ENCODE measurements at places on chromosomes 11 and 22. TPM values are rescaled to one million over a fixed set of nuclear protein-coding genes. Genes with fewer than 3 reads are reported as not detected.

MMP7 gene
- total RNA-seq = not detected

CRACR2B gene
- total RNA-seq = 14.9 TPM

DNA sequence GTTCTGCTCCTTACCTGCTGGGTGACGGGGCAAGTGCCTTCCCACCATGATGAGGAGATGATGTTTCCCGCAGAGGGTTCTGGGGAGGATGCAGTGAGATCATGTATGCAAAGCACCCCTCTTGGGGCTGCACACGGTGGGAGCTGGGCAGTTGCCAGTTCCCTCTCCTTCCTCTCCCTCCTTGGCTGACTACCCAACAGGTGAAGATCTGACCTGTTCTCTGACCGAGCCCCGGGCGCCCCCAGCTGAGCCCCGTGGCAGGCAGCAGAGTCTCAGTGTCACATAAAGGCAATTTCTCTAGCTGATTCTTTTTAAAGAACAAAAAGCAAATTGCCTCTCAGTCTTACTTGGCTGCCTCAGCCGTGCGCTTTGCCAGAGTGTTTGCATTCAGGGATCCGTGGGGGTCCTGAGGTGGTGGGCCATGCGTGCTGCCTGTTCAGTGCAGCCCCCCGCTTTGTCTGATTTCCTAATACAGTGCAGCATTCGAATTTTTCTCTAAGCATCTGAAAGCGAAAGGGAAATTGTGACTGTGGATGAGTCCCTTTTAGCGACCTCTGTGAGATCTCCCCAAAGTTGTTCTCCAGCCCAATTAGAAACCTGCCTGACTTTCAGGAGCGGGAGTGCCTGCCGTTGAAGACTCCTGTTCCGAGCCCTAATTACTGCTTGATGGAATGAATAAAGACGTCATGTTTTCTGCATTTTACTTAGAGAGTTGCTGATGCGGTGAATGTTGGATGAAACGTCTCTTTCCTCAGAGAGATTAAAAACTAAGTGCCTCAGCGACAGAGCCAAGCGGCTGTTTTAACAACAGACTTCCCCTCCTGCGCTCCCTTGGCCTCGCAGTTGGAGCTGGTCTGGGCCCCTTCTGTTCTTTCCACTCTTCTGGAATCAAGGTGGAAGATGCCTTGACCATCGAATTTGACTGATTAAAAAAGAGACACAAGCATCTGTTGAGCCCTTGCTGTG, 86.0 kb downstream of the GRIK4 start:
- H3K4me3 ChIP-seq = no peak overlapping the region
- no peak for DNase-seq
- H3K36me3 ChIP-seq = no peaks in the 10 kb centered on the region
- H3K4me1 ChIP-seq = no peaks in the 10 kb centered on the region
- no peak overlapping the region for H3K27ac ChIP-seq
- peaks cover 2% of the 10 kb centered on the region for H3K27me3 ChIP-seq

DNA sequence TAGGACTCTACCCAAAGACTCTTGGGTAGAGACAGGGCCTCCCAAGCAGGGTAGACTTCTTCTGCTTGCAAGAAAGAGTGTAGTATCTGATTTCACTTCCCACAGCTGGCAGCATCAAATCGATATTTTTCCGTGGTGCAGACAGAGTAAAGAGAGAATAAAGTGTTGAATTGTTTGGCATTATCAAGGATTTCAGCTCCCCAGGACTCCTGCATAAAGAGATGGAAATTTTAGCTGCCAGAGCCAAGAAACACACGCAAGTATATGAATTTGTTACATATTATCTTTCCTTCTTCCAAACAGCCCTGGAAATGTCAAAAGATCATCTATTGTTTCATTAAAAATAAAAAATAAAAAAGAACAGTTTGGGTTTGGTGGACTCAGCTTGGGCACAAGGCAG, 136.8 kb downstream of the PKNOX2 start:
- H3K27me3 ChIP-seq = peaks cover 34% of the 10 kb centered on the region
- DNase-seq = no peak
- H3K27ac ChIP-seq = no peak overlapping the region
- no peaks in the 10 kb centered on the region for H3K4me1 ChIP-seq
- no peaks in the 10 kb centered on the region for H3K36me3 ChIP-seq
- no peak overlapping the region for H3K4me3 ChIP-seq

DNA sequence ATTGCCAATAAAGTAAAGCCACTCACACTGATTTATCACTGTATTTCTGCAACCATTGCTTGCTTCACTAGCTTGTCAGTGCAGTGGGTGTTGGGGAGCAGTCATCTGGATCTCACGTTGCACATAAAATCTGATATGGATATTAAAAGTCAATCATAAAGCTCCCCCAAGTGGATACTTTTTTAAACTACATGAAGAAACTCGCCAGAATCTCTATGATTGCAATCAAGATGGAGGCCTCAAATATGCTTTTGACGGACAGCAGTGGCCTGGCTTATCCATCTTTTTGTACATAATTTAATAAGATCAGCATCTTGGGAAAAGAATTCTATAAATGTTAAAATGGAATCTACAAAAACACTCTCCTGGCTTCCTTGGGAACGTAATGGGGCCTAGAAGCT, 137.7 kb downstream of the WT1 start:
- H3K27ac ChIP-seq = no peak overlapping the region
- no peaks in the 10 kb centered on the region for H3K36me3 ChIP-seq
- H3K4me1 ChIP-seq = no peaks in the 10 kb centered on the region
- DNase-seq = no peak
- H3K27me3 ChIP-seq = no peaks in the 10 kb centered on the region

- peaks cover 23% of the 10 kb centered on the region for H3K4me1 ChIP-seq
- H3K27me3 ChIP-seq = no peaks in the 10 kb centered on the region
- DNase-seq = peak; percentile 55
- H3K27ac ChIP-seq = no peak overlapping the region
Observed at GRCh38 chr11:46529095-46529905, 64.5 kb downstream of the AMBRA1 start.

DNA sequence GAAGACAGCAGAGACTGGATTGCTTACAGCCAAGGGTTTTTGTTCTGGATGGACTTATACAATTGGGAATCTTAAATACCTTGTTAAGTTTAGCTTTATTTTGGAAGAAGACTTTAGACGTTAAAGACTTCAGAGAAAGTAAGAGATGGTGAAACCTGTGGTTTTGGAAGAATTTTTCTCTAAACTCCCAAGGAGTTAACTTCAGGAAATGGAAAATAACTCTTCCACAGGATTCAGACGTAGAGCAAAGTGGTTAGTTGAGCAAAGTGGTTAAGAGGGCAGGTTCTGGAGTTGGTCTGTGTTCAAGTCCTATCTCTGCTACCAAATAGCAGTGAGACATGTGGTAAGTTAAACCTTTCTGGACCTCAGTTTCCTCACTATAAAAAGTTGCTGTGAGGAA, 12.8 kb downstream of the PITPNB start:
- no peaks in the 10 kb centered on the region for H3K27me3 ChIP-seq
- H3K27ac ChIP-seq = no peak overlapping the region
- H3K36me3 ChIP-seq = peaks cover 58% of the 10 kb centered on the region
- no peak for DNase-seq

GP1BB gene
- total RNA-seq = not detected

- H3K4me3 ChIP-seq = no peak overlapping the region
- no peaks in the 10 kb centered on the region for H3K4me1 ChIP-seq
- DNase-seq = no peak
- no peak overlapping the region for H3K27ac ChIP-seq
- no peaks in the 10 kb centered on the region for H3K36me3 ChIP-seq
Observed at GRCh38 chr11:134066943-134067885, 1.7 kb upstream of the JAM3 start.

- no peaks in the 10 kb centered on the region for H3K36me3 ChIP-seq
- H3K27ac ChIP-seq = no peak overlapping the region
- H3K4me1 ChIP-seq = peaks cover 11% of the 10 kb centered on the region
- DNase-seq = no peak
- no peak overlapping the region for H3K4me3 ChIP-seq
Observed at GRCh38 chr11:119651802-119652584, 77.0 kb downstream of the NECTIN1 start.

IL18 gene
- 1.4 TPM for total RNA-seq

RAPSN gene
- total RNA-seq = 0.60 TPM

- H3K27me3 ChIP-seq = peaks cover 2% of the 10 kb centered on the region
- no peaks in the 10 kb centered on the region for H3K4me1 ChIP-seq
- H3K4me3 ChIP-seq = no peak overlapping the region
- no peak overlapping the region for H3K27ac ChIP-seq
- no peak for DNase-seq
Observed at GRCh38 chr11:67671211-67671520, 3.3 kb downstream of the ALDH3B2 start.

- no peak for DNase-seq
- H3K27ac ChIP-seq = no peak overlapping the region
- H3K36me3 ChIP-seq = no peaks in the 10 kb centered on the region
- H3K4me3 ChIP-seq = no peak overlapping the region
- peaks cover 23% of the 10 kb centered on the region for H3K4me1 ChIP-seq
Observed at GRCh38 chr11:119484741-119485605, 62.0 kb upstream of the THY1 start.

CRYBB3 gene
- not detected for total RNA-seq

- H3K36me3 ChIP-seq = peaks cover 24% of the 10 kb centered on the region
- no peaks in the 10 kb centered on the region for H3K27me3 ChIP-seq
- H3K4me3 ChIP-seq = no peak overlapping the region
- no peak overlapping the region for H3K27ac ChIP-seq
Observed at GRCh38 chr22:19235874-19236273, 55.6 kb downstream of the CLTCL1 start.

CREB3L1 gene
- not detected for total RNA-seq

Data from HepG2 (cell line).